Lung (tissue), 17 donors: ENCODE measurements at places on chromosomes 13 and 19. TPM values are rescaled to one million over a fixed set of nuclear protein-coding genes. Genes with fewer than 3 reads are reported as not detected.

- DNase-seq: peak; percentile 50
- peaks cover 7% of the 10 kb centered on the region for H3K4me1 ChIP-seq
- H3K27me3 ChIP-seq: no peaks in the 10 kb centered on the region
- H3K4me3 ChIP-seq: no peak overlapping the region
- H3K27ac ChIP-seq: no peak overlapping the region
- H3K36me3 ChIP-seq: no peaks in the 10 kb centered on the region
These were observed 2.4 kb downstream of the PTPRH start for GRCh38 chr19:55206664-55207500.

DNA sequence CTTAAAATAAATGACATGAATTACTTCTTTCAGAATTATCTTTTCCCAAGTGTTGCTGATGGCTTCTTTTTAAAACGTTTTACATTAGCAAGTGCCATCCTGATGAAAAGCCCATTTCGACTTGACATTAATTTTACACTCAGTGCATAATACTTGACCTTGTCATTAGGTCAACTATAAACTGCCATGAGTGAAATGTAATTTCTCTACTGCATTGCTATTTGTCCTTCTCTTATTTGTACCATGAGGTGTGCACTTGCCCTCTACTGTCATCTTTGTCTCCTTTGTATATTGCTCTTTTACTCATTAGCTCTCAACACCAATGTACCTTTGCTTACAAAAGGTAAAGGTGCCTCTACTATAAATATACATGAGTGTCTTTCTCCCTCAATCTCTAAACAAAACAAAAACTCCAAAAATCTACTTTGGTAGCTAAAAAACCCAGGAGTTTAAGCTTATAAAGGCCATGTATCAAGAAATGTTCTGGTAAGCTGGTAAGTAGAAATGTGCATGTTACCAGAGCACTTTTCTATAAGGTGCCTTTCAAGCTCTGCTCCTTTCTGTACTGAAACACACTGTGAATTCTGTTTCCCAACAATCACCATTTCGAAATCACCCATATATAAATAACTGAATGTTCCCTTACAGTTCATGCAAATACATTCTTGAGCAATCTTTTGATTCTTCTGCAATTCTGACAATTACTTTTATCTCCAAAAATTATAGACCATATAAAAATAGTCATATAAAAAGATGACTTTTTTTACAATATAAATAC, 351.4 kb downstream of the SLITRK5 start:
- H3K27ac ChIP-seq: no peak overlapping the region
- H3K27me3 ChIP-seq: no peaks in the 10 kb centered on the region
- no peaks in the 10 kb centered on the region for H3K4me1 ChIP-seq

- no peak for DNase-seq
- H3K36me3 ChIP-seq: no peaks in the 10 kb centered on the region
- no peak overlapping the region for H3K27ac ChIP-seq
- peaks cover 22% of the 10 kb centered on the region for H3K4me1 ChIP-seq
- H3K27me3 ChIP-seq: peaks cover 3% of the 10 kb centered on the region
- H3K4me3 ChIP-seq: no peak overlapping the region
These were observed 870 bp upstream of the UNC13A start for GRCh38 chr19:17688853-17689595.

TTC9B gene
- total RNA-seq: not detected

DNA sequence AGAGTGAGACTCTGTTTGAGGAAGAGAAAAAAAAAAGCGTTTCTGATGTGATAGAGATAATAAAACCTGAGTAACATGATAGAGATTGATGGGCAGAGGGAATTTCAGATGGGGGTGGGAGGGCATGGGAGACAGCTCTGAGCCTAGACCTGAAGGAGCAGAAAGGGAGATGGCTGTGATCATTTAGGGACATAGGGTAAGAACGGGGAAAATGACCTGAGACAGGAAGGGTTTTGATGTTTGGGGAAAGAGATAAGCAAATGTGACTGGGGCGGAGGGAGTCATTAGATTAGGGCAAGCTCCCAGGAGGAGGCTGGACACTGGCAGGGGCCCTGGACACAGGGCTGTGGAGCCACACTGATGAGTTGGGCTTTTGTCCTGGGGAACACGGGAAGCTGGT, 6.1 kb downstream of the ZNF320 start:
- H3K4me1 ChIP-seq: peaks cover under 1% of the 10 kb centered on the region
- no peaks in the 10 kb centered on the region for H3K27me3 ChIP-seq
- no peak overlapping the region for H3K27ac ChIP-seq
- no peak overlapping the region for H3K4me3 ChIP-seq
- DNase-seq: no peak

GADD45B gene
- 81.0 TPM for total RNA-seq

- H3K27ac ChIP-seq: no peak overlapping the region
- no peaks in the 10 kb centered on the region for H3K36me3 ChIP-seq
- DNase-seq: no peak
- no peaks in the 10 kb centered on the region for H3K27me3 ChIP-seq
These were observed 28.0 kb upstream of the RB1 start for GRCh38 chr13:48275507-48275906.

SLC25A42 gene
- 10.1 TPM for total RNA-seq

OR7A5 gene
- not detected for total RNA-seq

- no peak for DNase-seq
- H3K27ac ChIP-seq: no peak overlapping the region
- no peaks in the 10 kb centered on the region for H3K4me1 ChIP-seq
- no peak overlapping the region for H3K4me3 ChIP-seq
- H3K27me3 ChIP-seq: no peaks in the 10 kb centered on the region
These were observed 11.8 kb upstream of the CEACAM4 start for GRCh38 chr19:41638641-41639081.
